Esophagus muscularis mucosa (tissue), 4 donors: ENCODE measurements at places on chromosomes 7 and 10. TPM values are rescaled to one million over a fixed set of nuclear protein-coding genes. Genes with fewer than 3 reads are reported as not detected.

TMEM139 gene
- not detected for total RNA-seq

SPDYE16 gene
- total RNA-seq = not detected

ELOVL3 gene
- not detected for total RNA-seq

GOLGA7B gene
- total RNA-seq = 0.06 TPM

DPCD gene
- 24.2 TPM for total RNA-seq

TMEM243 gene
- 20.5 TPM for total RNA-seq

RBM28 gene
- total RNA-seq = 14.9 TPM

SPDYE6 gene
- total RNA-seq = not detected

SLC13A1 gene
- not detected for total RNA-seq
